Retinal pigment epithelial cell (primary cell): ENCODE measurements at places on chromosomes 1 and 21.

DNA sequence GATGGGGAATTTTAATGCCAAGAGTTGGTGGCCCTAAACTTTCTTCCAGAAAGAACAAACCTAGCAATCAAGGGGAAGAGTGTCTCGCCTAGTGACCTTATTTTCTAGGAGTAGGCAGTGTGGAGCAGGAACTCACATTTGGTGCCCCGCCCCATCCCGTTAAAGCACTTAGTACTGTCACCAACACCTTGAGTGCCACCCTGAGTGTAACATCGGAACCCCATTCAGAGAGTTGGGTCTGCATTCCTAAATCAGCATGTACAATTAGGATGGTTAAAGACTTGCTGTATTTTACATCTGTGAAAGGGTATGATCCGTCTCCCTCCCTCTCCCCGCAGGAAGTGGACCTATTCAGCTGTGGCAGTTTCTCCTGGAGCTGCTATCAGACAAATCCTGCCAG lies 15.5 kb downstream of the ETS2 start:
- DNase-seq: no peak

DNA sequence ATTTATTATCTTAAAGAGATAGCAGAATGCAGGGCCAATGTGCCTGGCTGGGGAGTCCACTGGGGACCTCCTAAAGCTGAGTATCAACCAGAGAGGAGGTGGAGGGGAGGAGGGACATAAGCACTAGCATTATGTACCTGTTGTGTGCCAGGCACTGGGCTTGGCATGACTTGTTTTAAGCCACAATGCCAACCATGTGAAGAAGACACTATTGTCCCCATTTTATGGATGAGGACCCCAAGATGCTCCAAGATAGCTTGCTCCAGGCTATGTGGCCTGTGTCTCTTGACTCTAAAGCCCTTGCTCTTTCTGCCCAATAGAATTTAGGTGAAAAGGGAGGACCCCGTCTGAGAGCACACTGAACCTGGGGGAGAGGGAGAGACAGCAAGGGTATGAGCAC lies 111.3 kb downstream of the GLIS1 start:
- DNase-seq: no peak

- DNase-seq: no peak
Observed at GRCh38 chr1:59673573-59674450, 140.9 kb upstream of the HOOK1 start.

GRCh38 chr1:197391303-197392226 lies 123.5 kb downstream of the CRB1 start:
- peak; percentile 37 for DNase-seq

DNA sequence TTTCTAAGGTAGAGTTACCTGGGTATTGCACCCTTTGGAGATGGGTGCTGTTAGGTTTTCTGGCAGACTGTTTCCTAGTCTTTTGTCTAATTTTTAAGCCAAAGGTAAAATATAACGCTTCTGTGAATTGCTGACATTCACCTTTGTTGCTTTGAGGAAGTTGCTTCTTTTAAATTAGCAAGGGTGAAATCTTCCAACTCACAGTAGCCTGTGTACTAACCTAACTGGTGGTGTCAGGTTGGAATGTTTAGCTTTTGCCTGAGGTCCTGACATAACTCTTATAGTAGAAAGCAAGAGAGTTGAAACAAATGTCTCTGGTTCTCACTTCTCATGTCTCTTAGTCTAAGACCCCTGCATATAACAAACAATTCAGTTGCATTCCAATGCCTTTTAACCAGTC lies 61.1 kb upstream of the LPGAT1 start:
- DNase-seq: no peak

DNA sequence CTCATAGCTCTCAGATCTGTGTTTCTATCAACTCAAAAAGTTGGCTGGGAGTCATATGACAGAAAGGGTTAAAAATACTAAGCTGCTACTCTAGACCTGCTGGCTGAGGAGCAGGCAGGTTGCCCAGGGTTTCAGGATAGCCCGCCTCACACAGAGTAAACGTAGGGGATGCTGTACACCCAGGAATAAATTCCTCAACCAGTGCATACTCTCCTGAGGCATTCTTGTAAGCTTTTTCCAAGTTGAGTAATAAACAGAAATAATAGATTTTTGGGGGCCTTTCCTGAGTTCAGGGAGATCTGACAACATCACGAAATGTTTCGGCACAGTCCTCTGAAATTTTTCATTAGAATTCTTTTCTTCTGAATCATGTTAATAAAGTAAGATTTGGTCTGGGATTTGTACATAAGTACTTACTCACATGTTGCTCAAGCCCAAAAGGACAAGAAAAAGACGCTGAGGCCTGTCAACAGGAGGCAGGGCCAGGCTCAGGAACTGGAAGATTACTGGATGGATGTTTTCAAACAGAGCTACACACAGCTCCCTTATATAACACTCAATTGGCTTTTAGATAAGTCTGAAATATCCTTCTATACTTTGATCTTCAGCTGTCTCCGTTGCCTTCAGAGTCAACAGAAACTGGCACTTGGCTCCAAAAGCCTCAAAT lies 41.0 kb downstream of the TGFBR3 start:
- peak; percentile 95 for DNase-seq

- no peak for DNase-seq
Observed at GRCh38 chr1:114088392-114089299, 65.0 kb downstream of the SYT6 start.

DNA sequence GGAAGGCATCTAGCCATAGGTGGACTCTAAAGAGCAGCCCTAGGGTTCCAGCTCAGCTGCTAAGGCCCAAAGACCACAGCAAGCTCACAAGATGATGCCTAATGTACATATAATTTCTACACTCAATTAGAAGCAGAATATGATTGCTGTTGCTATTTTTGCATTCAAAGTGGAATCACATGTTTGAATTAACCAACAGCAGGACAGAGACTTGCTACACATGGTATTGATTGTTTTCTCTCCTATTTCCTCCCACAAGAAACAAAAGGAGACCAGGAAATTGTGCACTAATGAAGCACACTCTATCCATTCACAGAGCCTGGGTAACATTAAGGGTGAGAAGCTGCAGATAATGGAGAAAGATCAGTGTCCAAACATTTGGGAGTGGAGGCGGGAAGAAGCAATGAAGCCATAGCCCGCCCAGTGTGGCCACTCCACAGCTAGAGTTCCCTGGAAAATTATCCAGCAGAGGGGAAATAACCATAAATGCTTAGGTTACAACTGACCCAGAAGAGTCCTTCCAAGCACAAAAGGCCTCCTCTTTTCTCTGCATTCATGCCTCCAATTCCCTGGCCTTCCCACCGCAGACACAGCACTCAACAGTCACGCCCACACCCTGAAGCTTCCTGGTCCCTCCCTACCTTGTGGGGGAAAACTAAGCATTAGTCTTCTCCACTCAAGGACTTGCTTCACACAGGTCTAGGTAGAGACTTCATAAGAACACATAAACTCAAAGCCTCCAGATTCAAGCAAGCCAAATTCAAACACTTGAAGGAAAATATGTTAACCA lies 7.5 kb downstream of the CNN3 start:
- DNase-seq: no peak

GRCh38 chr1:153533689-153534201 lies 2.0 kb downstream of the S100A6 start:
- peak; percentile 88 for DNase-seq

DNA sequence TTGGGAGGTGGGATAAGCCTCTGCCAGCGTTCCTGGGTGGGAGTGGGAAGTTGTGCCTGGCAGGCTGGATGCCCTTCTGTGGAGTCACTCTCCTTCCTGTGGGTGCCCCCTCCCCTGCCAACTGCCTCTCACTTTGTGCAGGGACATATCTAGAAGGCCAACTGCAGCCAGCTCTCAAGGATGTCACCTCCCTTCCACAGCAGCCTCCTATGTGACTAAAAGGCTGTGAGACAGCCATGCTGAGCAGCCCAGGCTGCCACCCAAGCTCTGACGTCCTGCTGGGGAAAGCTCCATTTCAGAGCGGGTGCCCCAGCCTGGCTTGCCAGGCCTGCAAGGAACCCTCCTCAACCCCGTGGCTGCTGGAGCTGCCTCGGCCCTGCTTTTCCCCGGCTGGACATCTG lies 19.6 kb upstream of the SLC26A9 start:
- no peak for DNase-seq

DNA sequence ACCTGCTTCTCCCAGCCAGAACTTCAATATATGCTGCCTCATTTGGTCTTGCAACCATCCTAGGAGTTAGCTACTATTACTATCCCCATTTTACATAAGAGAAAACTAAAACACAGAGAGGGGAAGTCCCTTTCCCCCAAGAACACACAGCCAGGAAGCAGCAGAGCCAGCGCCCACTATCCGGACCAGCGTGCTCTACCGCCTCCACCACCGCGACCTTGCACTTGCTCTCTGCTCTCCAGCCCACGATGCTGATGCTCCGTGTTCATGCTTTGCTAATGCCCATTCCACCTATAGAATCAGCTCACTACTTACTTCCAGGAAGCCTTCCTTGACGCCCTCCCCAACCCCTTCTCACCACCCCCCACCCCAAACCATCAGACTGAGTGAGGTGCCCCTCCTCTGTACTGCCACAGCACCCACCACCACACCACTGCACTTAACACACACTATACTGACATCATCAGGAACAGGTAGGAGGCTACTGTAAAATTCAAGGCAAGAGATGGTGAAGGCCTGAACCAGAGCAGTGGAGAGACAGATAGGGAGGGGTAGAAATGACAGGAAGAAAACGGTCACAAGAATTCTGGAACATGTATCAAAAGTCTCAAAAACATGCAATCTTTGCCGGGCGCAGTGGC lies 9.4 kb downstream of the TMEM53 start:
- DNase-seq: no peak

- DNase-seq: no peak
Observed at GRCh38 chr1:63891060-63891690, 117.4 kb downstream of the ROR1 start.

DNA sequence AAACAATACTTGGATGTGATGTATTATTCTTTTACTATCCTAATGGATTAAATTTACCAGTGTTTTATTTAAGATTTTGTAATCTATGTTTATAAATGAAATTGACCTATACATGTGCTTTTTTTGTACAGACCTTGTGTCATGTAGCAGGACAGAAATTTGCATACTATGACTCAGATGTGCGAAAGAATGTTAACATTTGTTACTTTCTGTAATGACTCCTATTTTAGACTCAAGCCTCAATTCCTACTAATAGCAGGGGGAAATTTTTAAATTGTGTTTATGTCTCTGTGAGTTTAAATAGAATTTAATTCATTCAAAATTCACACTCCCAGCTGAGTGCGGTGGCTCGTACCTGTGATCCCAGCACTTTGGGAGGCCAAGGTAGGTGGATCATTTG lies 21.8 kb upstream of the RIMKLA start:
- no peak for DNase-seq

DNA sequence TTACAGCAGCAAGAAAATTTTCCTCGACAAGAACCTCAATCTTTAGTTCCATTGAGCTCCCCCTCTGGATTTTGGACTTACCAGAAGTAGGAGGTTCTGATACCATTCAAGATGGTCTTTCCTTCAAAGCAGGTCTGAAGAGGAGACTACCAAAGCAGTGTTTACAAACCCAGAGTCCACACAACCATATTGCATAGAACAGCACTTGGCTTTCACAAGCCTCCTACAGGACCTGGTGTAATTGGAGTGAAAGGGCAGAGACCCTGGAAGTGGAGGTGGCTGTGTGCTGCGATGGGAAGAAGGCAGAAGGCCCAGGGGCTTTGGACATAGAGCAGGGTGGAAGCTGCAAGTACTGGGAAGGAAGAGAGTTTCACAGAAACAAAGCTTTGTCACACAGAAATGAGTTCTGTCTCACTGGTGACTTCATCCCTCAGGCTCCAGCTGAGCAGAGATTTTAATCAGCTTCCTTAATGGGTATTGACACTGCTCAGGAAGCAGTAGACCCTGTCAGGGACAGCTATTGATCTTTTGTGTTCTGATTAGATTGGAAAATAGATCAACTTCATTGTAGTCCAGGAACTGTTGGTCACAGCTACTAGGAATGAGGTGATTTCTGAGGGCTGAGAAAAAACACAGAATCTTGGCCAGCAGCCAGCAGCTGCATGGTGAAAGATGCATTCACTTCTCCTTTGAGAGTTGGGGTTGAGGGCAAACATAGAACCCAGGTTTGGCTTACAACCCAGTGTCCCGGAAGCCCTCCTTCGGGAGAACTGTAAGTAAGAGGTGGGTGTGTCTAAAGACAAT lies 124.0 kb downstream of the SYT2 start:
- DNase-seq: no peak

DNA sequence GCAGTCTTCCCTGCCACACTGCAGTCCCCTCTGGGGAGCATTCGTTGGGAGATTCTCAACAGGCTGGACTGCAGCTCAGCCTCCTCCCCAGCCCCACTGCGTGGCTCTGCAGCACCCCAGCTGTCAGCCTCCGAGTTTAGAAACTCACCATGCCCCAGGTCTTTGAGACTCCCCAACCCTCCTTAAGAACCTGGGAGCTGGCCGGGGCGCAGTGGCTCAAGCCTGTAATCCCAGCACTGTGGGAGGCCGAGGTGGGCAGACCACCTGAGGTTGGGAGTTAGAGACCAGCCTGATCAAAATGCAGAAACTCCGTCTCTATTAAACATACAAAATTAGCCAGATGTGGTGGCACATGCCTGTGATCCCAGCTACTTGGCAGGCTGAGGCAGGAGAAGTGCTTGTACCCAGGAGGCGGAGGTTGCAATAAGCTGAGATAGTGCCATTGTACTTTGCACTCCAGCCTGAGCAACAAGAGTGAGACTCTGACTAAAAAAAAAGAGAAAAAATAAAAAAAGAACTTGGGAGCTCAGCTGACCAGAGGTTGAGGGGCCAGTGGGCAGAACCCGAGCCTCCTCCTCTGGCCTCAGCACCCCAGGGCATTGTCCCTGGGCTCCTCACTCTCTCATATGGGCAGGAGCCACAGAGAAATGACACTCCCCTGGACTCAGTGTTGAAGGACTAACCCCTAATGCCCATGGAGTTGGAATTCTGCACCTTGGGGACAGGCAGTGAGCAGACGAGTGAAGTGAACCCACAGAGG lies 5.6 kb downstream of the OLIG2 start:
- no peak for DNase-seq

DNA sequence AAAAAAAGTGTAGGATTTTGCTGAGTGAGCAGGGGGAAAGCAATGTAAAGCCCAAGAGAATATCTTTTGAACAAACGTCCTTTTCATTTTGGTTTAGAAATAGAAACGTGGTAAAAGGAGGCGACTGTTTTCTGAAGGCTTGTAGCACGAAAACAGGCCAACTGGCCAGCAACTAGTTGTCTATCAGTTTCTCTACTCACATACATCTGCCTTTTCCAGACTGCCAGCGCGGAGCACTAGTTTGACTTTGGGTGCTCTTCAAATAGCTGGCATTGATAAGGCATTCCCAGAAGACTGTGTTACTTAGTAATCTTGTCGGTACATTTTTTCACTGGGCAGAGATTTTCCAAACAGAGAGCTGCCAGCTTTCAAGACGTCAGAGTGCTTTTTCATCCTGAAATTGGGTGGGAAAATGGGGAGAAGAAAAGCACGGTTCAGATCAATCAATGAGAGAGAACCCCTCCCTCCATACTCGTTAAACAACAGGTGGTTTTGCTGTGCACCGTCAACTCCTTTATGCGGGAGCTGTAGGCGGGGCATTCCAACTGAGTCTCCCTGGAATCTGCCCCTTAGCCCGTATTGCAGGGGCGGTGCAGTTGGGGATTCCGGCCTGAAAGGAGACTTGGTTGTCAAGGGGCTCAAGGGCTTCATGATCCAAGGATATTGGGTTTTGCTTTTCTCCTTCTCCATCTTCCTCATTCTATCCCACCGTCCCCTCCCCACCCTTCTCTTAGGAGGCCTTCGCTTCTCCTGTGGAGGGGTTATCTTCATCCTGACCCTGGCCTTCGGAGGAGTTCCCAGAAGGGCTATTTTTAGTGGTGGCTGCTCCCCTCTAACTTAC lies 884 bp upstream of the LRRC8C start:
- DNase-seq: no peak

- DNase-seq: no peak
Observed at GRCh38 chr1:47970882-47971281, 26.3 kb downstream of the TRABD2B start.

- DNase-seq: peak; percentile 37
Observed at GRCh38 chr1:67149179-67149770, 14.5 kb upstream of the C1orf141 start.
